Renal pelvis (tissue), 12 donors: ENCODE measurements at places on chromosomes 13 and 19. TPM values are rescaled to one million over a fixed set of nuclear protein-coding genes. Genes with fewer than 3 reads are reported as not detected.

The OVOL3 gene
- polyA plus RNA-seq, result not detected

The FPR1 gene
- 1.5 TPM for polyA plus RNA-seq

The OR10H1 gene
- polyA plus RNA-seq, result 0.08 TPM

The NLRP7 gene
- not detected for polyA plus RNA-seq

The CEACAM3 gene
- 0.23 TPM for polyA plus RNA-seq

The DACT3 gene
- 28.5 TPM for polyA plus RNA-seq

The ATP4B gene
- 0.53 TPM for polyA plus RNA-seq

The MEIS3 gene
- 24.1 TPM for polyA plus RNA-seq

The NKPD1 gene
- polyA plus RNA-seq, result 0.21 TPM

The IZUMO1 gene
- 0.65 TPM for polyA plus RNA-seq

The PCDH20 gene
- polyA plus RNA-seq, result 6.8 TPM
